Vagina (tissue), 2 donors: ENCODE measurements at places on chromosomes 5 and 9.

GRCh38 chr9:91659529-91660495, 236.2 kb upstream of the NFIL3 start:
- no peaks in the 10 kb centered on the region for H3K4me1 ChIP-seq
- no peaks in the 10 kb centered on the region for H3K27me3 ChIP-seq
- no peak overlapping the region for H3K4me3 ChIP-seq
- H3K27ac ChIP-seq, result no peak overlapping the region
- no peak for DNase-seq

- no peak overlapping the region for H3K4me3 ChIP-seq
- no peaks in the 10 kb centered on the region for H3K4me1 ChIP-seq
Measured at GRCh38 chr5:176144508-176144907, 93.7 kb upstream of the SIMC1 start.

DNA sequence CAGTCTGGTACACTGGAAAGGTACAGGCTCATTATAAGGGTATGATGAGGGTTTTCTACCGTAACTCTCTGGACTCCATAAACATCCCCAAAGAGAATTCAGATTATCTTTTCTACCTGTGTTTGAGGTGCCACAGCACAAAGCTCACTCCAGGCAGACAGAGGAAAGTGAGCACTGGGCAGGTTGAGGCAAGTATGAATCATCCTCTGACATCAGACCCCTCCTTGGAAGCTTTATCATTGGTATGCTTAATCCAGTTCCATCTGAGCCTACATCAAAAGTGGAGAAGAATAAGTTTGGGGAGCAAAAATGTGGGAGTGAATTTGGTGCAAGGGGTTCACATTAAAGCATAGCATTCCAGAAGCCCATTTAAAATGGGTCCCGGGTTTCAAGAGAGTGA, 21.7 kb downstream of the C9orf152 start:
- no peaks in the 10 kb centered on the region for H3K27me3 ChIP-seq
- H3K4me3 ChIP-seq, result no peak overlapping the region
- H3K27ac ChIP-seq, result no peak overlapping the region
- H3K4me1 ChIP-seq, result peaks cover 18% of the 10 kb centered on the region

DNA sequence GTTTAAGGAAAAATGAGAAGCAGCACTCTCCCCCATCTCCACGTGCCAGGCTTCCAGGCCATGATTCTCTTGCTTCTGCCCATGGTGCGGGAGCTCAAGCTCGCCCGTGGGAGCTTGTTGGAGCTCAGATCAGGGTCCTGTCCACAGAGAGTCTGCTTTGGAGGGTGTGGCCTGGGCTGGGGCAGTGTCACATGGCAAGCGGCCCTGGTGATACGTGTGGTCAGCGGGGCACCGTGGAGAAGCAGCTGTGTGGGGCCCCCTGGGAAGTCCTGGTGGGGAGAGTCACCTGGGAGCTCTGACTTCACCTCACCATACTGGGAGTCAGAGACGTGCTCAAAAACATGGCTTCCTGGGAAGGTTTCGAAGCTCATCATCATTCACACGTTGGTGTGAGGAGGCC, 275.3 kb downstream of the GADD45G start:
- H3K27ac ChIP-seq, result no peak overlapping the region
- H3K27me3 ChIP-seq, result no peaks in the 10 kb centered on the region
- no peak overlapping the region for H3K4me3 ChIP-seq
- no peaks in the 10 kb centered on the region for H3K36me3 ChIP-seq
- peaks cover 35% of the 10 kb centered on the region for H3K4me1 ChIP-seq
- no peak for DNase-seq

GRCh38 chr5:121164632-121165031, 687.0 kb upstream of the FTMT start:
- no peaks in the 10 kb centered on the region for H3K4me1 ChIP-seq
- DNase-seq, result no peak
- no peak overlapping the region for H3K27ac ChIP-seq
- no peaks in the 10 kb centered on the region for H3K27me3 ChIP-seq

DNA sequence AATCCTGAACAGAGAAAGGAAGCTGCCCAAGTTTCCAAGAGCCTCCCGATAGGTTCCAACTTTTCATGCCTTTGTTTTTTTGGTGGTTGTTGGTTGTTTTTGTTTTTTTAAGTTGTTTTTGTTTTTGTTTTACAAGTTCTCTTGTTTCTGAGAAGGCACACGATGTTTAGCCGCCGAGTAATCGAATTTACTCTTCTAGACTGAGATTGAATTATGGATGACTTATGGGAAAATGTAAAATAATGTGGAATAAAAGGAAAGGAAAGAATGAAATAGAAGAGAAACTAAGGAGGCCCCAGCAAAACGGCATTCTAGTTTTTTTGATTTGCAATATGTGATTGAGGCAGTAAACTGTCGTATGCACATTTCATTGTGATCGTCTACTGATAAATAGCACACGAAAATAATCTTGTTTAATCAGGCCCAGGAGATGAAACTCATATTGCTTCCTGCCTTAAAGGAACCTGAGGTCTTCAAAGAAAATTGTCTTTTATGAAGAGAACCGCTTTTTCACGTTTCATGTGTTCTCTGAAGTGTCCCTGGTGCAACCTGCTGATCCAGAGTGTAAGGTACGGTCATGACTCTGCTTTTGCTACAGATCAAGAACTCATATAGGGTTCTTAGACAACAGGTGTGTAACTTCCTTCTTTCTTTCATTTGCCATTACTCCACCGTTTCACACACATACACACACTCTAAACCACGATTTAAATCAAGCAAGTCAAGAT, 1.3 kb upstream of the GNAQ start:
- no peak for DNase-seq
- H3K4me3 ChIP-seq, result peak overlapping the region; percentile 98
- H3K27ac ChIP-seq, result peak overlapping the region; percentile 97
- peaks cover 34% of the 10 kb centered on the region for H3K4me1 ChIP-seq

GRCh38 chr9:30846651-30847050, 1537.8 kb upstream of the ACO1 start:
- H3K4me3 ChIP-seq, result no peak overlapping the region
- H3K4me1 ChIP-seq, result no peaks in the 10 kb centered on the region
- no peak for DNase-seq

GRCh38 chr5:81513473-81513872, 119.5 kb upstream of the ACOT12 start:
- no peak overlapping the region for H3K27ac ChIP-seq
- H3K4me1 ChIP-seq, result no peaks in the 10 kb centered on the region
- H3K4me3 ChIP-seq, result no peak overlapping the region
- no peak for DNase-seq

DNA sequence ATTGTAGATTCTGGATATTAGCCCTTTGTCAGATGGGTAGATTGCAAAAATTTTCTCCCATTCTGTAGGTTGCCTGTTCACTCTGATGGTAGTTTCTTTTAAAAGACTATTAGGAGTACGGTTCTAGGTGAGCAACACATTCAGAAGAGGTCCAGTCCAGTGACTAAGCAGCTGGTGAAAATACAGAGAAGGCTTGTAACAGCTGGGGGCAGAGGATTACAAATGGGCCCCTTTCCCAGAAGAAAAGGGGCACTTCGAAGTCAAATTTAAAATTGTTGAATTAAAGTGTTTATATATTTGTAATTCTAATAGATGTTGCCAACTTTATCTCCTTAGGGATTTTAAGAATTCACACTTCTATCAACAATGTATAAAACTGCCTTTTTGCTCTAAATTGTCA, 720.5 kb downstream of the TLE4 start:
- no peak overlapping the region for H3K27ac ChIP-seq
- H3K4me1 ChIP-seq, result no peaks in the 10 kb centered on the region
- no peak for DNase-seq
- H3K27me3 ChIP-seq, result no peaks in the 10 kb centered on the region
- no peak overlapping the region for H3K4me3 ChIP-seq
- no peaks in the 10 kb centered on the region for H3K36me3 ChIP-seq

DNA sequence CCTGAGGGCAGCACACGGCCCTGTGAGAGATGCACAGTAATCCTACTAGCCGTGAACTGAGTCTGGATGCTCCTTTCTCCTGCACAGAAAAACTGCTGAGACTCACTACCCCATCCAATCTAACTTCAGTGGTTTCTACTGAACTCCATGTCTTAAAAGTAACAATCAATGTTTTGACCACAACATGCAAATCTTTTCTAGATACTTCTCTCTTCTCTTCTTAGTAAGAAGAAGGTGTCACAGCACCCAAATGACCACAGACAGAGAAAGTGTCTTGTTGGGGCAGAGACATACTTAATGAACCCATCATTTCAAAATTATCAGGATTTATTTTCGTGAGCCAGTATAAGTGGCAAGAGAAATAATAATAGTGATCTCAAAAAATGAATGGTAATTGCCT, 285.8 kb upstream of the MEF2C start:
- DNase-seq, result no peak
- H3K36me3 ChIP-seq, result no peaks in the 10 kb centered on the region
- no peaks in the 10 kb centered on the region for H3K4me1 ChIP-seq
- no peaks in the 10 kb centered on the region for H3K27me3 ChIP-seq
- H3K27ac ChIP-seq, result no peak overlapping the region
- H3K4me3 ChIP-seq, result no peak overlapping the region

DNA sequence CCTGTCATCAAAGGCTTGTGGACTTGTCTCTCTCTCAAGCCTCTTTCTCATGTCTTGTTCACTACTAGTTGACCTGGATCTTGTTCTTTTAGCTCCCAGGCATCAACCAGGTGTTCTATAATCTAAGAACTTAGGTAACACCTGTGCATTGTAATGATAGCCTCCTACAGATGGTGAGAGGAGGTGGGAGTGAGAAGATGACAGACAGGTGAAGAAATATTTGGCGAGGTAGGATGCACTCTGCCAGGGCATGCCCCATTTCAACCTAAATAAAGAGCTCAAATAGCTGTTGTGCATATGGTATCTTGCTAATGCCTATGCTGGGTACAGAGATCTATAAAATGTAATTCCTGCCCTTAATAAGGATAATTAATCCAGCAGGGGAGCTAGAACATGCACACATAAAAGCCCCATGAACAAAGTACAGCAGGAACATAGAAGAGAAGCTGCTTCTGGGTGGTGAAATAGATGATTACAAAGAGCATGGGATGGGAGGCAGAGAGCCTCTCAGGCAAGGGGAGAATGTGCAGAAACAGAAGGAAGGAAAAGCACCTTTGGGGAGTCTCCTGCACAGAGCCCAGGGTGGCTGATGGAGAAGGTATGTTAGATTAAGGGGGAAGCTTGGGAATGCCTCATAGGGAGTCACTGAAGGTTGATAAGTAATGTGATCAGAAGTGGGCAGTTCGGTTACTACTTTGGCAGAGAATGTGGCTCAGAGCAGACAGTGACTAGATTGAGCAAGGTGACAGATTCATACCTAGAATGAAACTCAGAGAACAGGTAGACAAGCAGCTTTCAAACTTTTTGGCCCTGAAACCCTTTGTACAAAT, 28.0 kb upstream of the PLIN2 start:
- H3K4me1 ChIP-seq, result peaks cover 5% of the 10 kb centered on the region
- DNase-seq, result no peak
- H3K4me3 ChIP-seq, result no peak overlapping the region
- H3K36me3 ChIP-seq, result no peaks in the 10 kb centered on the region
- H3K27ac ChIP-seq, result peak overlapping the region; percentile 74
- no peaks in the 10 kb centered on the region for H3K27me3 ChIP-seq

GRCh38 chr9:89358985-89359384, 40.7 kb downstream of the SECISBP2 start:
- peaks cover 9% of the 10 kb centered on the region for H3K4me1 ChIP-seq
- no peaks in the 10 kb centered on the region for H3K36me3 ChIP-seq
- no peak overlapping the region for H3K27ac ChIP-seq
- H3K27me3 ChIP-seq, result no peaks in the 10 kb centered on the region

DNA sequence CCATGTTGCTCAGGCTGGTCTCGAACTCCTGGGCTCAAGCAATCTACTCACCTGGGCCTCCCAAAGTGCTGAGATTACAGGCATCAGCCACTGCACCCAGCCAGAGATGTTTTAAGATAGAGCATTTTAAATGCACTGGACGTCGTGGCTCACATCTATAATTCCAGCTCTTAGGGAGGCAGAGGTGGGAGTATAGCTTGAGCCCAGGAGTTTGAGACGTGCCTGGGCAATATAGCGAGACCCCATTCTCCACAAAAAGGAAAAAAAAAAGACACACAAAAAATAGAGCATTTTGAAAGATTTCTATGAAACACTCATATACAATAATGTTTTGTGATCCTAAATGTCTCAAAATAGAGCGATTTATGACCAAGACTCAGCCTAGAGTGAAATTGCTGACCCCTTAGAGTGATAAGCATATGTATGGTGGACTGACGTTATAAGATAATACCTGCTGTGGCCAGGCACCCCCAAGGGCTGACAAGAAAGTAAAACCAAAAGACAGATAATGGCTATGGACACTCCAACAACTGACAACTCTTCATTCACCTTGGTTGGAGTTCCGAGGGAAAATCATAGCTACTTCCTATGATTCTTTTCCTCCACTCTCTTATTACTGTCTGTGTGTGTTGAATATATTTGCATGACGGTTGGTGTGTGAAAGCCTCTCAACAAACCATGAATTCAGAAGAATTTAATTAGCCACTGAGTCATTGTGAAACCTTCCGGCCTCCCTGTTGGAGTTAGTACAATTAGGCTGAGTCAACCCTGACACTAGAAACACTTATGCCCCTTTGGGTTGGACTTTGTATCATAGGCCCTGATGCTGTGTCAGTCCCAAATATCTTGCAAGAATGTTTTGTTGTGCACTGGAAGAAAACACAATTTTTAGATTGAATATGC, 526.5 kb upstream of the NUDT12 start:
- no peak overlapping the region for H3K27ac ChIP-seq
- no peak overlapping the region for H3K4me3 ChIP-seq
- no peaks in the 10 kb centered on the region for H3K36me3 ChIP-seq
- no peak for DNase-seq
- no peaks in the 10 kb centered on the region for H3K4me1 ChIP-seq
- no peaks in the 10 kb centered on the region for H3K27me3 ChIP-seq

DNA sequence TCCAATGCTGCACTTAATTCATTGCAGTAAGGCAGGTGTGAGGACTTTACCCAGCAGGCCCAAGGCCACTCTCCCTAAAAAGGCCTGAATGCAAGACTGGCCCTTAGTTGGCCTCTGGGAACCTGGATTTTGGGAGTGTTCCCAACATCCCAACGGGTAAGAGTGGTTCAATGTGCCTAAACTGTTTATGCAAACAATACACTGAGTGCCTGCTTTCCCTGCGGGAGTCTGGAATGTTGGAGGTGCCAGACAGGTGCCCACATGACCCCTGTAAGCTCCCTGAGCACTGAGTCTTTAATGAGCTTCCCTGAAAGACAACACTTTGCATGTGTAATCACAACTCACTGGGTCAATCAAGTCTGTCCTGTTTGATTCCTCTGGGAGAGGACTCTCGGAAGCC, 37.4 kb downstream of the NSUN2 start:
- H3K27ac ChIP-seq, result no peak overlapping the region
- peaks cover 10% of the 10 kb centered on the region for H3K4me1 ChIP-seq
- H3K4me3 ChIP-seq, result no peak overlapping the region
- peak; percentile 62 for DNase-seq

DNA sequence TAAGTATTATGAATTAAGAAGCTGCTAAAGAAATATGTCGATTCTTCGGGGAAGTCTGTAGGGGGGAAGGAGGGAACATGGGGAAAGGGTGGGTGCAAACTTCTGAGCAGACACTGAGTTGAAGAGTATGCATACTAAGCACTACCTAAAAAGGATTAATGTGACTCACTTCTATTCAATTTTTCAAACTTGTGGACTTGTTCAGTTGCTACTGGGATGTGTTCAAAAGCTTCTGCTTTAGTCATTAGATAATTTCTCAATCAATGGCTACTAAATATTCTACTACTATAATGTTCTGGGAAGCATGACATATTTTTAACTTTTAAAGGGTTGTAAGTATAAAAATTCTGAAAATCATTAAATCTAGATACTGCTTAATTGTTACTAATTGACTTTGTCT, 109.7 kb upstream of the FER start:
- peaks cover 7% of the 10 kb centered on the region for H3K4me1 ChIP-seq
- H3K27ac ChIP-seq, result no peak overlapping the region
- no peaks in the 10 kb centered on the region for H3K36me3 ChIP-seq
- no peak for DNase-seq

GRCh38 chr5:206406-206805, 11.5 kb downstream of the CCDC127 start:
- H3K4me1 ChIP-seq, result peaks cover 8% of the 10 kb centered on the region
- no peak overlapping the region for H3K4me3 ChIP-seq
